Amygdala (tissue), 56 donors: ENCODE measurements at places on chromosomes 6 and 20.

DNA sequence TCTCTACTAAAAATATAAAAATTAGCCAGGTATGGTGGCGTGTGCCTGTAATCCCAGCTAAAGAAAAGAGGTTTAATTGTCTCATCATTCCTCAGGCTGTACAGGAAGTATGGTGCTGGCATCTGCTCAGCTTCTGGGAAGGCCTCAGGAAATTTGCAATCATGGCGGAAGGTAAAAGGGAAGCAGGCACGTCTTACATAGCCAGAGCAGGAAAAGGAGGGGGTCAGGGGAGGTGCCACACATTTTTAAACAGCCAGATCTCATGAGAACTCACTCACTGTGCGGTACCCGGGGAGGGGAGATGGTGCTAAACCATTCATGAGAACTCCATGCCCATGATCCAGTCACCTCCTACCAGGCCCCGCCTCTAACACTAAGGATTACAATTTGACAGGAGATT lies 191.7 kb downstream of the EYA2 start:
- no peak for DNase-seq

DNA sequence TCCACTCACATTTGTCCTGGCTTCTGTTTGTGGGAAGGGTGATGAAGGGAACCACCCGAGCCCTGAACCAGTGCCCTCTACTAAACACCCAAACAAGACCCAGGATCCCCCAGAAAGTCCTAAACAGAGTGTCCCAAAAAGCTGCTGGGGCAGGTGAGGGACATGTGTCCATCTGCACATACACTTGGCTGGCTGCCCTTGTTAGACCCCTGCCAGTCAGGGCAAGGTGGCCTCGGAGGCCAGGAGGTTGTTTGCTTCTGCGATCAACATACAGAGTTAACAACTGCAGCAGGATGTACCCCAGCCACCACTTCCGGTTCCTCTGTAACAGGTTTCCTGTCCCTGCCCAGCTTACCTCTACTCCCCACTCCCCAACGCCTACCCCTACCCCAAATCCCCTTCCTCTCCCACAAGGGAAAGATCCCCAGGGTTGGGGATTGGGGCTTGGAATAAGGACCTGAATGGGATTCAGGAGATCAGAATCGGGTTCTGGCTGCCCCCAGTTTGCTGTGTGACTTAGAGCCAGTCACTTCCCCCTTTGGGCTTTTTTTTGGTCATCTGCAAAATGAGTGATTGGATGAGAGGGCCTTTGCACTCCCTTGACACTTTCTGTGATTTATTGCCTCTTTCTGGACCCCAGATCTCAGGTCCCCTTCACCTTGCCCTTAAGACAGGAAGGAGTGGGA lies 13.9 kb downstream of the DEF6 start:
- no peak for DNase-seq

DNA sequence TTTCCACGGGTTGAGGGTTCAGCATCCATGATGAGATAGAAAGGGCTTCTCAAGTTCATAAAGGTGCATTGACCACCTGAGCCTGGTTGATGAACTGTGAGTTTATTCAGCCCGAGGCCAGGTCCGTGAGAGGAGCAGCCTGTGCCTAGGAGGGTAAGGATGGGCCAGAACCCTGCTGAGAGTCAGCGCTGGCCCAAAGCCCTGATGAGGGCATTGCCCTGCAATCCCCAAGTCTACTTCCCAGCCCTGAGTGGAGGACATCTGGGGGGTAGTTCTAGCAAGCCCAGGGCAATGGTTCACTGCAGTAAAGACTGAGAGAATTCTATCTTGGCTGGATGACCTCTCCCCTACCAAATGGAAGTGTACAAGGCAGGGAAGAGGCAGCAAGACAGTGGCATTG lies 123.3 kb upstream of the NXT1 start:
- DNase-seq: no peak

DNA sequence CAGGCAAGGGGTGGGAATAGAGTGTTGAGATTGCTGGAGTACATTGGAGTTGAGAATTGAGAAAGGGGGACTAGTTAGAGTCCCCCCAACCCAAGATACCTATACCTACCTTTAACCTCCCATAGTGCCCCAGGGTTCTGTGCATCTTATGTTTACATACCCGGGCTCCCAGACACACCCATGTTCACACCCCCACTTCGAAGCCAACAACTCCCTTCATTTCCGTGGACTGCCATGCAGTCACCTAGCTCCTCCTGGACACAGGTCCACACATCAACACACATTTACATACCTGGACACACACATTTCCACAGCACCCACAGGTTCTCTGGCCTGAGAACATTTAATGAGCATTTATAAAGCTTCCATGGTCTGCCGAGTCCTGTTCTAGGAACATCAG lies 5.1 kb downstream of the TMEM63B start:
- DNase-seq: no peak

GRCh38 chr6:36933102-36933501 lies 21.4 kb upstream of the PI16 start:
- DNase-seq: no peak

DNA sequence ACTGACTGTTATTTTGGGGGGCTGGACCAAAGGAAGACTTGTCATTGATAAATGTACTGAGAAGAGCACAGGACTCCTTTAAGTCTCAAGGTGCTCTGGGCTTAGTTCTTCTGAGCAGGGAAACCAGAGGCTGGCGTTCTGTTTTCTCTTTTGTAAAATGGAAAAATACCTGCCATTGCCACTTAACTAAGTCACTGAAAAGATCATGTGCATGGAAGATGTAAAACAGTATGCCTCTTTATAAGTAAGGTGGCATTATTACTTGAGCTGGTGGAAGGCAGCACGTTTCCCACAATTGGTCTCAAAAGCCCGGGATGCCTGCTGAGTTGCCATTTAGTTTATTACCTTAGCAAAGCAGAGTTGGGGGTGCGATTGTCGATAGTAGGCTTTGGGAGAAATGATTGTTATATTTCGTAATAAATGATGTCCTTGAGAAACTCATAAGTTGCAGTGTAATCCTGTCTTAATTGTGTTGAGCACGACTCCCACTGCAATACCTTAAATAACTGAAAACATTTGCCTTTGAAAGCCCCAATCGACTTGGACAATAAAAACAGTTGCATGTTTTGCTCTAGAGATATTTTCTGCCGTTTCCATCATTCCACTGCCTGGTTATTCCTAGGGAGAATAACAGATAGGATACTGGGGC lies 3.6 kb downstream of the JARID2 start:
- DNase-seq: no peak

- no peak for DNase-seq
These were observed 9.4 kb upstream of the IDH3B start for GRCh38 chr20:2673453-2673852.

DNA sequence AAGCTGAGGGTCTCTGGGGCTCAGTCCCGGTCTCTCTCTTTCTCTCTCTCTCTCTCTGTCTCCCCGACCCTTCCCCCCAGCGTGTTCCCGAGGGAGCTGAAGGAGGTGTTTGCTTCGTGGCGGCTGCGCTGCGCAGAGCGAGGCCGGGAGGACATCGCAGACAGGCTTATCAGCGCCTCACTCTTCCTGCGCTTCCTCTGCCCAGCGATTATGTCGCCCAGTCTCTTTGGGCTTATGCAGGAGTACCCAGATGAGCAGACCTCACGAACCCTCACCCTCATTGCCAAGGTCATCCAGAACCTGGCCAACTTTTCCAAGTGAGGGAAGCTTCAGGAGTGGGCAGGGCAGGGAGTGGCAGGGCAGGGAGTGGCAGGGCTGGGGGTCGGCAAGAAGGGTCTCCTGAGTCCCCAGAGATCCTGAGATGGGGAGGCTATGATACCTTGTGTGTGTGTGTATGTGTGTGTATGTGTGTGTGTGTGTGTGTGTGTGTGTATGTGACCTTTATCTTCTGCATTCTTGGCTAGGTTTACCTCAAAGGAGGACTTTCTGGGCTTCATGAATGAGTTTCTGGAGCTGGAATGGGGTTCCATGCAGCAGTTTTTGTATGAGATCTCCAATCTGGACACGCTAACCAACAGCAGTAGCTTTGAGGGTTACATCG lies 13.6 kb upstream of the ZBTB9 start:
- DNase-seq: no peak

DNA sequence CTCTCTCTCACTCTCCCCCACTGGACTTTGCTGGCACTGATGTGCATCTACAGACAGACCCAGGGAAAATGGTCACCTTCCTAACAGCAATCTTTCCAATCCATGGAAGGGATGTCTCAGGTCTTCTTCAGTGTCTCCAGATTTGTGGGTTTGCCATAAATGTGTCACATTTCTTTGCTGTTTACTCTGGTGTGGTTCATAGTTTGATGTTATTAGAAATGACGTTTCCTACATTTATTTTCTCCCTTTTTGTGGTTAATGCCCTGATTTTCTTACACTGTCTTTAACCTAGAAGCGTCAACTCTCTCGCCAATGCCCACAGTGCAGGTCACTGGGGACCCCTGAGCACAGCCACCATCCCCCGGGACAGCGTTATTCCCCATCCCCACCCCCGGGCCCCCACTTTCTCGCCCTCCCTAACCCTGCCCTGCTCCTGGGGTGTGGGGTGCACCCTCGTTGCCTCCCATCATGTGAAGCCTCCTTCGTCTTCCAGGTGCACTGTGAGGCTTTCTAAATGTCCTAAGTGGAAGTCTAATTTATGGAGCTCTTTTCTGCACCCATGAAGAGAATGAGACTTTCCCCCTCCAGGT lies 86.5 kb downstream of the YTHDF1 start:
- no peak for DNase-seq

GRCh38 chr6:110400208-110400607 lies 15.2 kb downstream of the DDO start:
- DNase-seq: no peak

DNA sequence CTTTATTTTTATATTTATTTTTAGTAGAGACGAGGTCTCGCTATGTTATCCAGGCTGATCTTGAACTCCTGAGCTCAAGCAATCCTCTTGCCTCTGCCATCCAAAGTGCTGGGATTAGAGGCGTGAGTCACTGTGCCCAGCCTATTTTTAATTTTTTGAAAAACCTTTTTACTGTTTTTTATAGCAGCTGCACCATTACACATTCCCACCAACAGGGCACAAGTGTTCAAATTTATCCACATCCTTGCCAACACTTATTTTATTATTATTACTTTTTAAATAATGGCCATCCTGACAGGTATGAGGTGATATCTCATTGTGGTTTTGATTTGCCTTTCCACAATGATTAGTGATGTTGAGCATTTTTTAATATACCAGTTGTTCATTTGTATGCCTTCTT lies 42.5 kb downstream of the PACSIN1 start:
- DNase-seq: no peak

- DNase-seq: peak; percentile 91
These were observed at the start of gene FOXP4 for GRCh38 chr6:41545703-41546474. Gene FOXP4, plus strand, starts transcription at chr6:41546381. Its CDS starts 19,380 bp downstream, at chr6:41565761.

- DNase-seq: no peak
These were observed 325.3 kb downstream of the PRL start for GRCh38 chr6:21971541-21971940.

DNA sequence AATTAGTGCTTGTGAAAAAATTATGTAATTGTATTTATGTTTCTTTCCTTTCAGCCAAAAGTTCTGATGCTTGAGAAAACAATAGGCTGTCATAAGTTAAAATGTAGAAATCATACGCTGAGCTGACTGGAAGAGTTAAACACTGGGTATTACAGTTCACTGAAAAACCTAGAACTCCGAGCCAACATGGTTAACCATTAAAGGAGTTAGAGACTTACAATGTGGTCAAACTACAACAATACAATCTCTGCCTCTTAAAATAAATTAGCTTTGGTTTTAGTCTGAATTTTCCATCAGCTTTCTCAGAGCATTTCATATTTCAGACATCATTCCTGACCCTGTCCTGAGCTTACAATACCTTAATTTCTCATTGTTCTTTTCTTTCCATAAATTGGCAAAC lies 91.0 kb downstream of the COL12A1 start:
- no peak for DNase-seq

DNA sequence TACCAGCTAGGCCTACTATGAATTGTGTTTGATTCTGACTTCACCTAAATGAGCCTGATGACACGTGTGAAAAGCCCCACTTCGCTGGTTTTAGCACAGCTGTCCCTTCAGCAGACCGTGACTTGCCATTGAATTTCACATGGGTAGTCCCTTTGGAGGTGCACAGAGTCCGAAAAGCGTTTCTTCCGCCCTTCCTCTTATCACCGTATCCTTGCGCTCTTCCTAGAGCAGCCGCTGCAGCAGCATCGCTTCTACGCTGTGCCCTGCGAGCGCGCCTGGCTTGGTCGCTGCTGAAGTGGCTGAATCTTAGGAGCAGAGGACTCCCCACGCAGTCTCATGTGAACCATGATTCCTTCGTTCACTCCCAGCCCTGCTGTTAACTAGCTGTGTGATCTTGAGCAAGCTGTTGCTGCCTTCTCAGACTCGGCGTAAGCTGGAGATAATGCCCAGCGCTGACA lies 127.0 kb downstream of the PACRG start:
- no peak for DNase-seq

DNA sequence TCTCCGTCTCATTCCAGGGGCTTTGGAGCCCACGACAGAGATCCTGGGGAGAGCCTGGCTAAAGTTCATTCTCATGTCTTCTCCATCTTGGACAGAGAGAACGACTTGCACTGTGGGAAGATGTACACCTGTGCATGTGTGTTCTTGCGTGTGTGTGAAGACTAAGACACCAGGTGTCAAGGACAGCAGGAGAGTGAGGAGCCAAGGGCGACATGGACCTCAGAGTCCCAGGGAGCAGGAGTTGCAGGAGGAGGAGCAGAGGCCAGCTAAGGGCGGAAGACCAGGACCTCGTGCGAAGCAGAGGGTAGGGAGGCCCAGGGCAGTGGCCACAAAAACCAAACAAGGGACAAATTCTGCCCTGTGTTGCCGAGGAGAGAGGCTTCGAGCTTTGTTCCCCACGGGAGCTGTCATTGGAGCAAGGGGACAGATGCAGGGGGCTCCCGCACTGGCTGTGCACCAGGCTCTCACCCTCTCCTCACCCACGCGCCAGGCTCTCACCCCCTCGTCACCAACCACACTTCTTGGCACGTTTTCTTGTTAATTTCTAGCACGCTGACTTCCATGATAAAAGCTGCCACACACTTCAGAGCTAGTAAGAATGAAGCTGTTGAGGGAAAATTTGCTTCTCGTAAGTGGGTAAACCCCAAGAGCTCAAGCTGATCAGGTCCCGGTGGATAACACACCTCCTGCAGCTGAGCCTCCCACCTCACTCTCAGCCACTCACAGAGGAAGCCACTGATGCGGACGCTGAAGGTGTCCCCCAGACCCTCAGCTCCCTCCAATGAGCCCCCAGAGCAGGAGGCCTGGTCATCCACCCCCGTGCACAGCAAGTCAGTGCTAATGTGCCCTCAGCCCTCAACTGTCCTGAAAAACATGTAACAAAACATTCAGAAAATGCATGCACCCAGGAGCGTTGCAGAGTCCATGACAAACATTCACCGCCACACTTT lies 62.6 kb downstream of the DLL1 start:
- DNase-seq: no peak

- DNase-seq: peak; percentile 16
These were observed at the start of gene TENT5A for GRCh38 chr6:81752084-81752920. Gene TENT5A, minus strand, starts transcription at chr6:81752681. Its CDS starts 540 bp downstream, at chr6:81752141.

- no peak for DNase-seq
These were observed 396.2 kb downstream of the RFPL4B start for GRCh38 chr6:112743323-112743722.
